ENCODE measurements at places on chromosomes 16 and 17.

- no peak overlapping the region for H3K4me3 ChIP-seq
- H3K4me1 ChIP-seq = peaks cover 9% of the 10 kb centered on the region
- DNase-seq = no peak
- peaks cover 12% of the 10 kb centered on the region for H3K27me3 ChIP-seq
- no peak overlapping the region for H3K27ac ChIP-seq
These were observed 16.3 kb downstream of the IRF8 start for GRCh38 chr16:85915125-85915845.

DNA sequence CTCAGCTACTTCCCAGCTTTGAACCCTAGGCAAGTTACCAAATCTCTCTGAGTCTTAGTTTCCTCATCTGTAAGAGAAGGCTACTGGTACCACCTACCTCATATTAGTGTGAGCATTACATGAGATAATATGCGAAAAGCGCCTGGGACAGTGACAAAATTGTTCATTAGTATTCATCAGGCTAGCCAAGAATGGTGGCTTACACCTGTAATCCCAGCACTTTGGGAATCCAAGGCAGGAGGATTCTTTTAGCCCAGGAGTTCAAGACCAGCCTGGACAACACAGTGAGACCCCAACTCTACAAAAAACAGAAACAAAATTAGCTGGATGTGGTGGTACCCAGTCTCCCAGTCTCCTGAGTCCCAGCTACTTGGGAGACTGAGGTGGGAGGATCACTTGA lies 3.3 kb downstream of the PLCD3 start:
- no peaks in the 10 kb centered on the region for H3K4me1 ChIP-seq
- no peak overlapping the region for H3K27ac ChIP-seq
- no peak overlapping the region for H3K4me3 ChIP-seq
- DNase-seq = no peak
- peaks cover 10% of the 10 kb centered on the region for H3K27me3 ChIP-seq

DNA sequence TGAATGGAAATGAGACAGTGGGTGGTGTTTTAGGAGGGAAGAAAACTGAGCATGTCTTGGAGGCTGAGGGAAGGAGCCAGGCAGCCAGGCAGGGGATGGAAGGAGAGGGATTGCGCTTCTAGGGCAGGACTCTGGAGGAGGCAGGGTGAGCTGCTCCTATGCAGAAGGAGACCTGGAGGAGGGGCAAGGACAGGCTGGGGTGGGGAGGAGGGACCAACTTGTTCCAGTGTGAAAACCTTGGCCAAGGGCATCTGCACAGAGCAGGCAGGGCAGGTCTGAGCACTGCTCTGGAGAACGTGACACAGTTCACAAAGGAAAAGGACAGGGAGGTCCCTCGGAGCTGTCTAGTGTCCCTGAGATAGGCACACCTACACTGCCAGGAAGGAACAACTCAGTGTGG lies 5.5 kb downstream of the GALK1 start:
- H3K4me1 ChIP-seq = peaks cover 9% of the 10 kb centered on the region
- H3K27me3 ChIP-seq = peaks cover 8% of the 10 kb centered on the region
- H3K27ac ChIP-seq = no peak overlapping the region
- peaks cover 3% of the 10 kb centered on the region for H3K36me3 ChIP-seq
- DNase-seq = no peak

DNA sequence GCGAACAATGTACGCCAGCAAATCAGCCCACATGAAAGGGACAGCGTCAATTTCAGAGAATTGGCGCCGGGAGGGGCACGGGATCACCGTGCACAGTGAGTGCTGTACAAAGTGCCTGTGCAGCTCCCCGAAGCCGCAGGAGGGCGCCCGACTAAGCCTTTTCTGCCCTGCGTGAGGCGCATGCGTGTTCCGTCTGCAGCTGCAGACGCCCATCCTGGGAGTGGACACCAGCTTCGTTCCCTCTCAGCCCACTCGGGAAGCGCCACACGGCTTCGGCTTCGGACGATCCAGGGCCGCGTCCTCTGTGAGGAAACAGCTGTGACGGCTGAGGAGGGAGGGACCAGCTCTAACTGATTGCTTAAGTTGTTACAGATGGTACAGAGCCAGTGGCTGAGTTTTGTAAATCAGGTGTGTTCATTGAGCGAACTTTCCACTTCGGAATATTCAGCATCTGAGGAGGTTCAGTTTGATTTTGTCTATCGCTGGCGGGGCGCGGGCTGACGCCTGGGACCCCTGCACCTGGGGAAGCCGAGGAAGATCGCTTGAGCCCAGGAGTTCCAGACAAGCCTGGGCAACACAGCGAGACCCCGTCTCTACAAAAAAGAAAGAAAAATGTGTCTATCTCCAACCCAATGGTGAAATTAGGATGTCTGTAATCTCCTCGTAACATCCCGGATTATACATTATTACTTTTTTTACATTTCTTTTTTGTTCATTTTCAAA lies 15.4 kb upstream of the ZNF287 start:
- H3K27me3 ChIP-seq = no peaks in the 10 kb centered on the region
- peak; percentile 91 for DNase-seq
- H3K4me3 ChIP-seq = peak overlapping the region; percentile 31
- peaks cover 4% of the 10 kb centered on the region for H3K4me1 ChIP-seq
- no peaks in the 10 kb centered on the region for H3K36me3 ChIP-seq
